Stimulated activated CD4-positive, alpha-beta T cell treated with anti-CD3 and anti-CD28 coated beads, Interleukin-15, amount 100 ng/mL, for 48 hours (primary cell): ENCODE measurements at places on chromosomes 11 and 22.

DNA sequence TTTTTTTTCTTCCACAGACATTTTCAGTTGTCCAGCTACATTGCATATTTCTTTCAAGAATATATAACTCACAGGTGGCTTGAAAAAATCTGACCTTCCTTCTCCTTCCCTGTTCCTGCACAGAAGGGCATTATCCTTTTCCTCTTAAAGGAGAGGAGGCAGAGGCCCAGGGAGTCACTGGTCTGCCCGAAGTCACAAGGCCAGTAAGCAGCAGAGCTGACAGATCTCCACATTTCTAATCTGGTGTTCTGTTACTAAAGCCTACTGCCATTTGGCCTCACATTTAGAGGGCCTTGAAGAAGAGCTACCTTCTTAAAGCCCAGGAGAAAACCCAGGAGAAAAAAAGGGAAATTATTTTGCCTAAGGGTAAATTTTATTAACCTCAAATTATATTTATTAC is 12.3 kb downstream of the ENDOD1 start:
- DNase-seq = no peak

GRCh38 chr11:104858882-104859775 is 39.1 kb downstream of the CASP12 start:
- DNase-seq = no peak

DNA sequence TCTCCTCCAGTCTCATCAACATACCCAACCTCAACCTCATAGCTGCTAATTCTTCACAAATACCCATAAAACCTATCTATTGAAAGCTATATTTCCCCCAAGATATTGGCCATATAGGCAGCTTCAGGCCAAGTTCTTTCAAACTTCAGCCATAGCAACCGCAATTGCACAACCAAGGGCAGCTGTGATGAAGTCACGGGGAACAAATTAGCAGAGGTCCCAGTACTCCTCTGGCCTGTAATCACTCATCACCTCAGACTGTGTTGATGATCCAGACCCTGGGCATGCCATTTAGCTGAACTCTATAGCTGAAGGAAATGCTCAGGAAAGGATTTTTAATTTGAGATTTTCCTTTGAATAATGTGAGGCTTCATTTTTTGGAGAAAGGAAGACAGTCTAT is 84.1 kb downstream of the SLC1A2 start:
- DNase-seq = no peak

GRCh38 chr11:64314805-64315561 is 2.4 kb downstream of the TRMT112 start:
- no peak for DNase-seq

GRCh38 chr11:106594751-106595351 is 423.4 kb downstream of the GUCY1A2 start:
- DNase-seq = no peak

- DNase-seq = no peak
Observed at GRCh38 chr22:39359659-39360195, 9.9 kb downstream of the SYNGR1 start.

- no peak for DNase-seq
Observed at GRCh38 chr11:119473226-119473625, 50.3 kb upstream of the THY1 start.

- no peak for DNase-seq
Observed at GRCh38 chr11:107182978-107183377, 164.7 kb upstream of the GUCY1A2 start.

GRCh38 chr22:44523981-44524759 is 26.1 kb upstream of the RTL6 start:
- no peak for DNase-seq

- DNase-seq = peak; percentile 56
Observed at GRCh38 chr11:64334764-64335735, 5.0 kb upstream of the CCDC88B start.

GRCh38 chr22:28426346-28427132 is 253.1 kb downstream of the TTC28 start:
- no peak for DNase-seq

GRCh38 chr11:124644426-124645280 is 22.0 kb downstream of the TBRG1 start:
- no peak for DNase-seq

GRCh38 chr22:47406180-47406834 is 643.9 kb downstream of the TBC1D22A start:
- no peak for DNase-seq

- DNase-seq = no peak
Observed at GRCh38 chr11:21174781-21175180, 505.4 kb downstream of the NELL1 start.

GRCh38 chr11:9703280-9703679 is 39.4 kb downstream of the SWAP70 start:
- DNase-seq = no peak

- DNase-seq = no peak
Observed at GRCh38 chr11:12731841-12732336, 57.7 kb downstream of the TEAD1 start.

DNA sequence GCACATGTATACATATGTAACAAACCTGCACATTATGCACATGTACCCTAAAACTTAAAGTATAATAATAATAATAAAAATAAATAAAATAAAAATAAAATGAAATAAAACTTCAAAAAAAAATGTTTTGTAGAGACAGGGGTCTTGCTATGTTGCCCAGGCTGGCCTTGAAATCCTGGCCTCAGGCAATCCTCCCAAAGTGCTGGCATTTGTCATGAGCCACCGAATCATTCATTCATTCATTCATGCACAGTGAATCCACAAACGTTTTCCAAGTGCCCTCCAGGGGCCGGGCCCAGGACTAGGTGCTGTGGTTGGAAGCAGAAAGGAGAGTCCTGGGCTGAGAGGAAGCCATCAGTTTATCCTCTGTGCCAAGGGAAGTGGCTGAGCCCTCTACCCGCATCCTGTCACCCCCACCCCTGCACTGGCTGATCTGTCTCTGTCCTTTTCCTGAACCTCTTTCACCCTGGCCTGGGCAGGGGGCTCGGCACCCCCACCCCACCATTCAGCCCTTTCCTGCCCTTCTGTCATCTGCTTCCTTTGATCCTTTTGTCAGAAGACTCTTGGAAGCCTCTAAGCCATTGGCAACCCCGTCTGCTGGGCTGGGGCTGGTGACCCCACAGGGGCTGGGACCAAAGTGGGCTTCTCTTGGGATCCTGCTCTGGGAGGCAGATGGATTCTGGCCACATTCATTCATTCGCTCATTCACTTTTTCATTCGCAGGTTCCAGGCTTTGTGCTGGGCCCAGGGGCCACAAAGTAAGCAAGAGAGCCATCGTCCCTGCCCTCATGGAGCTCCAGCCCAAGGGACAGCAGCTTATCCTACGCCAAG is 84.3 kb downstream of the IGLL1 start:
- DNase-seq = no peak

DNA sequence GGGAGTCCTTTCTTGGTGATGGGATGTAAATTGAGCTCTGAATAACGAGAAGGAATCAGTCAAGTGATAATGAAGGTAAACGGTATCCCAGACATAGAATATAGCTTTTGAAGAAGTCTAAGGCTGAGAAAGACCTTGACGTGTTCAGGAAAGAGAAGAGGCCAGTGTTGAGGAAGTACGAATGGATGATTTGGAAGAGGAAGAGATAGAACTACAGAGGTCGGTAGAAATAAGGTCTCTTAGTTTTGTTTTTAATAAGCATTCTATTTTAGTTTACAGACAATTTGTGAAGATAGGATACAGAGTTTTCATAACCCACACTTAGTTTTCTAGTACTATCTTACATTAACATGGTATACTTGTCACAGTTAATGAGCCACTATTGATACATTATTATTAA is 1598.1 kb downstream of the FAM181B start:
- no peak for DNase-seq

DNA sequence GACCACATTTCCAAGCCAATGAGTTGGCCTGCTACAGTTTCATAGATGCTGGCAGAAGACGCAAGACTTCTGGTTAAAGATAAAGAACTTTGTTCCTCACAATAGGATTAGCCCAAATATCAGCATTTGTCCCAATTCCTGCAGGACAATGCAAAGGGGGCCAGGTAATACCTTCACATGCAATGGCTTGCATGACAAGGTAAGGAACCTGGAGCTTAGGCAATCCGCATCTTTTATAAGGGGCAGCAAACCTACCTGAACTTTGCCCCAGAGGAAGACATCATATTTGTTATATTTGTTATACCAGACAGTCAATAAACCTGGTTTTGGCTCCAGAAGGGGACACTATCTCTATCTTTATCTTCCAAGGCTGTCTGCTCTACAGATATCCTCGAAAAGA is 5.3 kb downstream of the P2RY6 start:
- DNase-seq = no peak

GRCh38 chr11:67642173-67643120 is 2.9 kb upstream of the TBX10 start:
- DNase-seq = no peak

GRCh38 chr22:41933411-41934177 is 7.0 kb upstream of the TNFRSF13C start:
- no peak for DNase-seq

DNA sequence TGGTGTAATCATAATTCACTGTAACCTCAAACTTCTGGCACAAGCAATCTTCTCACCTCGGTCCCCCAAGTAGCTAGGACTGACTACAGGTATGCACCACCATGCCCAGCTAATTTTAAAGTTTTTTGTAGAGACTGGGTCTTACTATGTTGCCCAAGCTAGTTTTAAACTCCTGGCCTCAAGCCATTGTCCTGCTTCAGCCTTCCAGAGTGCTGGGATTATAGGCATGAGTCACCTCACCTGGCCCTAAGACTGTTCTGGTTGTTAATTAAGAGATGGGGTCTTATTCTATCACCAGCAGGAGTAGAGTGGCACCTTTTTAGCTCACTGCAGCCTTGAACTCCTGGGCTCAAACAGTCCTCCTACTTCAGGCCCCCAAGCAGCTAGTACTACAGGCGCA is 52.0 kb upstream of the DEPDC7 start:
- no peak for DNase-seq

DNA sequence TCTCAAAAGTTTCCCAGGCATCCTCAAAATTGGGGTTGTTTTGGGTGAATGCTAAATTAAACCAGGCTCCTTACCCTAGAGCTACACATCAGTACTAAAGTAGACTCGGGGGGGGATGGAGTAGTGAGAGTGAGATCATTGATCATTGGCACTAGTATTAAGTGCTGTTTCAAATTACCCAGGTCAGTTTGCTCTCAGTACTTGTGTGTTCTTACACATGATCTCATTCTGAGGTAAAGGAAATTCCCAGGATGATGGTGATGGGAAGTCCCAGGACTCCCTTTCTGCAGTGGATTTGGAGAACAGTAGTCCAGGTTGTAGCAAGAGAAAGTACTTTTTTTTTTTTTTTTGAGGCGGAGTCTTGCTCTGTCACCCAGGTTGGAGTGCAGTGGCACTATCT is 12.5 kb downstream of the RBM4 start:
- DNase-seq = no peak

GRCh38 chr22:19691007-19691720 is 23.1 kb upstream of the SEPTIN5 start:
- no peak for DNase-seq

DNA sequence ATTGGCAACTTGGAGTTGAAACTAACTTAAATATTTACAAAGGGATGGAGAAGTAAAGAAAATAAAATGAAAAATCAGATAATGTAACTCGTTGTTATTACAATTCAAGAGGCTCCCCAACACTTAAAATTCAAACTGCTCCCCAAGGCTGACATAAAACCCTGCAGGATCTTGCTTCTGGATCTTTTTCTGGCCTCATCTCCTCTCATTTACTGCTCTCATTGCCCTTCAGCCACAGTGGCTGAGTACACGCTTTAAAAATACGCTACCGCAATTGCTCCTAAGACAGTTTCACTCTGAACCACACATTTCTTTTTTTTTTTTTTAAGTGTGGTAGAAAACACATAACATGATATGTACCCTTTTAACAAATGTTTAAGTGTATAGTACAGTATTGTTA is 718.1 kb upstream of the ANO3 start:
- no peak for DNase-seq

DNA sequence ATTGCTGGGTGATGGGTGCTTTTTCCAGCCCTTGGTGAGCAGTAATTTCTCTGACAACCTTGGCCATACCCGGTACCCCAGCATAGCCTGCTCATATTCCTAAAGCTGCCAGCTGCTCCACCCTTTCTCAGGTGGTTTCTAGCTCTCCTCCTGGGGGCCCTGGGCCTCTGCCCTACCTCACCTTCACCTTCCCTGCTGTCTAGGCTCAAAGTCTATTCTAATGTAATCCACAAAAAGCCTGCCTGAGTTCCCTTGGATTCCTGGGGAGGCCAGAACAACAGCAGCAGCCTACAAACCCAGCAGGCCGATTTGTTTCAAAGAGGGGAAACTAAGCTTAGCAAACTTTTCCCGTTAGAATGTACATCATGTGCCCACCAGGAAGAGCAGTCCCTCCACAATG is 117.6 kb downstream of the DSCAML1 start:
- no peak for DNase-seq

DNA sequence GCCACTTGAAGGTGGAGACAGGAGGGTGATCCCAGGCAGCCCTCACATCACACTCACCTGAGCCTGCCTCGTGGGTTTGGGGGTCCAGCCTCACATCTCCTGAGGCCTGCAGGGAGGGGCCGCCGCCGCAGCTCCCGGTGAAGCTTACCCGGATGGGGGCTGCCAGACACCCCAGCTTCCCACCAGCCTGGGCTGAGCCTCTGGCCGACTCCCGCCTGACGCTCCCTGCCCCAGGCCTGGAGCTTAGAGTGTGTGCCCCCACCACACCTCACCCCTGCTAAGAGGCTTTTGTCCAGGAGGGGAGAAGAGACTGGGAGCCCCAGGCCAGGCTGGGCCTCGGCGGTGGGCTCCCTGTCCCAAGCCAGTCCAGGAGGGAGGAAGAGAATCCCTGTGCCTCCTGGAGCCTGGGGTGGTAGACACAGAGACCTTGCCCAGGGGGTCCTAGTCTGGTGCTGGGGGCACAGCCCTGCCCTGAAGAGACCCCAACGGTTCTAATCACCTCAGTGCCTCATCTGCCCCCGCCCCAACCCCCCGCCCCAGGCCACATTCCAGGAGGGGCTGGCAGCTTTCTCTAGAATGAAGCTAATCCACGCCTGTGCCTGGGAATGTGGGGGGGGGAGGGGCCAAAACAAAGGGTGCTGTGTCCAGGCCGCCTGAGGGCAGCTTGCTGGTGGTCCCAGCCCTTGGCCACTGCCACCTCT is at the start of gene SLC16A8:
Gene SLC16A8, minus strand, starts transcription at position 254 of the 701 bp plus-strand sequence. CDS start 1,311 bp downstream, outside the sequence.
- DNase-seq = no peak

- no peak for DNase-seq
Observed at GRCh38 chr11:94845622-94846021, 77.5 kb downstream of the AMOTL1 start.

GRCh38 chr11:45892856-45893255 is 7.4 kb downstream of the MAPK8IP1 start:
- DNase-seq = no peak

GRCh38 chr11:117902001-117902845 is 25.8 kb upstream of the FXYD6 start:
- DNase-seq = no peak

DNA sequence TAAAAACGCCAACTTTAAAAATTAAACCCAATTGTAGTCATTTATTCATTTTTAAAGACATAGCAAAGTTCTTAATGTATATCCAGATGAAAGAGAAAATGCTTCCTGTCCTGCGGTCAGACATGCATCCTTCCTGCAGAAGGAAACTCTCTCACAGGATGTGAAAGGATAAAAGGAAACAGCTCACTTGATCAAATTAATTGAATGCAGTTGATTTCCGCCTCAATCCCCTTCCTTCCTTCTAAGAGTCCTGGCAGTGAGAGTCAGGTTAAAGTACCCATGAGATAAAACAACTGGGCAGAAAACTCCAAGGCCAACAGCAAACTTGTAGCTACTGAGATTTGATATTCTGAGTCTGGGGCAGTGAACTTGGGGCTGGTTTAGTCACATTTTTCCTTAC is 38.5 kb downstream of the CWC15 start:
- DNase-seq = no peak
